ENCODE measurements at places on chromosomes 13 and 19.

DNA sequence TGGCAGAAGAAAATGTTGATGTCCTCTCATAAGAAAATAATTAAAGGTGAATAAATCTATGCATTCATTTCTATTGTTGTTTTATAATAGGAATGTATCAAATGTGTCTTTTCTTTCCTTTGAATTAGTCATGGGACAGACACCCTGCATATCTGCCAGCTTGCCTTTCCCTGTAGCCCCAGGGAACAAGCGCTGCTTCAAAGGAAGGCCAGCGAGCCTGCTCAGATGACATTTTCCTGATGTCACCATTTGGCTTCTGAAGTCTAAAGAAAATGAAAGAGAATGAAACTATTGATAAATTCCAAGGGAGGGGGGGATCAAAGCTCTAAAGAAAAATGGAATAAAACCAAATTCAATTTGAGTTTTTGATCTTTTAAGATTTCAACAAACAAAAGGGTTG, 574.8 kb downstream of the IRS2 start:
- DNase-seq = no peak

- DNase-seq = peak; percentile 88
Observed at GRCh38 chr19:9796113-9796773, 22.6 kb downstream of the FBXL12 start.

DNA sequence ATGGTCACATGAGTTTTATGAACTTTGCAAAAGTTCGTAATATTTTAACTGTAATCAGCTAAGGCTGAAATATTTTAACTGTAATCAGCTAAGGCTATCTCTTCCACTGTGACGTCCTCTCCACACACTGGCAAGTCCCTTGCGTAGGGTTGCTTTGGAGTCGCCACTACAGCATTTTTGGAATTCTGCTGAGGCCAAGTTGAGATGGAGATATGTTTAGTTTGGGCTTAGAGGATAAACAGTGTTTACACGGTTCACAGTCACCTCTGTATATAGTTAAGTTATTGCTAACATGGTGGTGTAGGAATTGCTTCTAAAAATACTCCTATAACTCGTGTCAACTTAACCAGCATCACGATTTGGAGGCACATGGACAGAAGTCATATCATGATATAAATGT, 143.6 kb upstream of the SERP2 start:
- DNase-seq = no peak

DNA sequence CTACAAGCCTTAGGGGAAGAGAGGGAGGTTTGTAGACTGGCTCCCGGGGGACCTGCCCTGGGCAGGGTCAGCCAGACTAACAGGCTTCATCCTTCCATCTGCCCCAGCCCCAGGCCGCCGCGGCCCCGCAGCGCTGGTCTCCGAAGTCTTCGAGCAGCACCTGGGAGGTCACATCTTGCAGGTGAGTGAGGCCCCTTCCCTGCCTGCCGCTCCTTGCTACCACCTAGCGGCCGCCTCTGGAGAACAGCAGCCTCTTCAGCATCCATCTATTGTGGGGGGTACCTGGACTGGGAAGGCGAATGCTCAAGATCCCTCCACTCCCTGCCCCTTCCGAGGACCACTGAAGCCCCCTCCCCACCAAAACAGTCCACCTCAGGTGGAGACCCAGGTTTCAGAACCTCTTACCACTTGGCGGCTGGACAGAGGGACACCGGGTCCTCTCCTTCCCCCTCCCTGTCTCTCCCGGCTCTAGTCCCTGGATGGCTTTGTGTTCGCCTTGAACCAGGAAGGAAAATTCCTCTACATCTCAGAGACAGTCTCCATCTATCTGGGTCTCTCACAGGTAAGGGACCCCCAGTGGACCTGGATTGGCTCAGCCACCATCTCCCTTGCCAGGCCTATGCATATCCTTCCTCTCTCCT, 12.7 kb downstream of the NPAS1 start:
- no peak for DNase-seq

DNA sequence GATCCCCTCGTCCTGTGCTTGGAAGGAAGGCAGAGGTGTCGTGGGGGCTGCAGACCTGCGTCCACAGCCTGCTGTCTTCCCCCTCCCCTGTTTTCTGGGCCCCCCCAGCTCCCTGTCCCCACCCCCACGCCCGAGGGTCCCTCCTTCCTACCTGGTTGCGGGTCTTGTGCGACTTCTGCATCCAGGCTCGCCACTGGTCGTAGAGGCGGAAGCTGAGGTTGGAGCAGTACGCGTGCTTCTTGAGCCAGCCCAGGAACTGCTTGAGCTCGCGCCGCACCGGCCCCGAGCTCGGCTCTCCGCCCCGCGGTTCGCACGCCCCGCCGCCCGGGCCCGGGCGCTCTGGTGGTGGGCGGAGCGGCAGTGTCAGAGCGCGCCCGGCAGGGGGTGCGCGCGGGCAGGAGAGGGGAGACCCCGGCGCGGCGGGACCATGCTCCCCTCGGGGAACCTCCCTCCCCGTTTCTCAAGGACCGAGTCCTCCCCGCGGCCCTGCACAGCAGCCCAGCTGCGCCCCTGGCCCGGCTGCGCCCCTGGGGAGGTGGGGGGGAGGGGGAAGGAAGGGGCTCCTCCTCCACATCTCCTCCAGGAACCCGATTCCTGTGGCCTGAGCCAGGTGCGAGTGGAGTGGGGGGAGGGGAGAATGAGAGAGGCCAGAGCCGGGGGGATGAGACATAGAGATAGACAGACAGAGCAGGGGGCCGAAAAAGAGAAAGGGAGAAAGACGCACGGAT, 5.7 kb downstream of the REX1BD start:
- peak; percentile 83 for DNase-seq

DNA sequence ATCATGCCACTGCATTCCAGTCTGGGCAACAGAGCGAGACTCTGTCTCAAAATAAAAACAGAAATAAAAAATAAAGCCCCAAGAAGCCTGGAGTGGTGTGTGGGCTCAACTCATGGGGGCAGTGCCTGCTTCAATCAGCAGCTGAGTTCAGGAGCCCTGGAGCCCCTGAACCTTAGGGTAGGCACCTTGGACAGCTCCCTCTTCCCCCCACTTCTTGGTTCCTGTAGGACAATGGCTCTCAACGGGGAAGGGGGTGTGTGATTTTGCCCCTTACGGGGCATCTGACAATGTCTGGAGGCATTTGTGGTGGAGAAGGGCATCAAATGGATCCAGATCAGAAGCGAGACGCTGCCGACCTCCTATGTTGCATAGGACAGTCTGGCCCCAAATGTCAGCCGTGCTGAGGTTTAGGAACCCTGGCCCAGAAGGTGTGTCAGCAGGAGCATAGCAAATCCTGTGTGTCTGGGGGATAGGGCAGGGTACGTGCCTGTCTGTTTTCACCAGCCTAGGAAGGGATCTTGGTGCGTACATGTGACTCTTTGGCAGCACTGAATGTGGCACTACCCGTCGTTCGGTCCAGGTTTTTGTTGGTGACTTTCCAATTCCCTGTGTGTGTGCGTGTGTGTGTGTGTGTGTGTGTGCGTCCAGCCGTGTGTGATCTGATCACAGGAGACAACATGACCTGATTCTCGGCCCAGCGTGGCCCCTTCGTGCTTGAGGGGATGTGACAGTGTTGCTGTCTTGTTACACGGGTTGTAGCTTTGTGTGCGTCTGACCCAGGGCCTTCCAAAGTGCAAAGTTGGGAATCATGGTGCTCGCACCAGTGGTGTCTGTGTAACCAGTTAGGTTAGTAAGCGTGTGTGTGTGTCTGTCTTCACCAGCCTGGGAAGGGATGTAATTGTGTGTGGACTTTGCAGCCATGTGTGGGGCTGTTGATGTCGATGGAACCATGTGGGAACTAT, 7.5 kb downstream of the IGLON5 start:
- no peak for DNase-seq

DNA sequence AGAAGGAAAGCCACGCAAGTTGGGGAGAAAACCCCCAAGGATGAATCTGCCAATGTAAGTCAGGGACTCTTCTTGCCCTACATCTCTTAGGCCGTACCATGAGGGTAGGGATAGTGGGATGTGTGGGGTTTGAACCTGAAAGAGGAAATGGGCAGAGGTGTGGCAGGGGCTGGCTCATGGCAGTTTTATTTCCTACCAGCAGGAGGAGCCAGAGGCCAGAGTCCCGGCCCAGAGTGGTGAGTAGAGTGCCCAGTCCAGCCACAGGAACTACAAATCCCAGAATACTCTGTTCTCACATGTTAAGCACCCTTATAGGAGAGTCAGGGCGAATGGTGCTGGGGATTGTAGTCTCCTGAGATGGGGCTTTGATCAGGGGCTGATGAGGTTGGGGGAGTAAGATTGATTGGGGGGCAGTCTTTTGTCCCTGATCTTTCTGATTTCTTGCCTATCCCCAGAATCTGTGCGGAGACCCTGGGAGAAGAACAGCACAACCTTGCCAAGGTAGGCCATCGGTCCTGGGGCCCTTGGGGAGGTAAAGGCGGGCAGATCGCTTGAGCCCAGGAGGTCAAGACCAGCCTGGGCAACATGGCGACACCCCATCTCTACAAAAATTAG, 16.5 kb downstream of the VASP start:
- DNase-seq = peak; percentile 84

GRCh38 chr13:67934617-67935330, 704.6 kb upstream of the PCDH9 start:
- DNase-seq = no peak

DNA sequence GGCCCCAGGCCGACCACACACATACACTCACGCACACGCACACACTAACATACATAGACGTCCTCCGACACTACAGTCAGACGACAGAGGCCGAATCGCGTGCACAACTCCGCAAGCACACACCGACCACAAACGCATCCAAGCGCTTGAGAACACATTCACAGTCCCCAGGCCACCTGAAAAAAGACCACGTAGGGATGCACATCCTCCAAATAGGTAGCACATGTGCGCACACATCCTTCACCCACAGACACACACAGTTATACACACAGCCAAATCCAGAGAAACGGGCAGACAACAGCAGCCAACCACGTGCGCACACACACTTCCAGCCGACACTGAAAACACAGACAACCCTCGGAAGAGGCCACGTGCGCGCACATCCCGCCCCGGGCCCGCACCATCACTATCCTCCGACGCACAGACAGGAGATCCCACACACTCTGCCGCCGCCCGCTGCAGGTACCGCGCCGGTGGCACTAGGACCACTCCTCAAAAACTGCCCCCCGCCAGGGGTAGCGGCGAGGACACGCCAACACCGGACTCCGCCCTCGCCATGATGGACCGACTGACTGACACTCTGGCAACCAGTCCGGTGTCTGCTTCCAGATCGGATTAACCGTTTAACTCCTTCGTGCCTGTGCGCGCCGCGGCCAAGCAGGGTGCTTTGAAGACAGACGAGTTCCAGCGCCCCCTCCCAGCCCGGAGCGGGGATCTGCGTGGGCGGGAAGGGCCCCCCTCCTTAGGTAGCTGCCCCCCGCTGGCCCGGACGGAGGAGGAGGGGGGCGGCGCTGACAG, 493 bp upstream of the PDE4A start:
- DNase-seq = no peak

- DNase-seq = no peak
Observed at GRCh38 chr19:1944916-1945561, 4.1 kb downstream of the CSNK1G2 start.

- DNase-seq = no peak
Observed at GRCh38 chr13:104057861-104058260, 991.6 kb upstream of the SLC10A2 start.

DNA sequence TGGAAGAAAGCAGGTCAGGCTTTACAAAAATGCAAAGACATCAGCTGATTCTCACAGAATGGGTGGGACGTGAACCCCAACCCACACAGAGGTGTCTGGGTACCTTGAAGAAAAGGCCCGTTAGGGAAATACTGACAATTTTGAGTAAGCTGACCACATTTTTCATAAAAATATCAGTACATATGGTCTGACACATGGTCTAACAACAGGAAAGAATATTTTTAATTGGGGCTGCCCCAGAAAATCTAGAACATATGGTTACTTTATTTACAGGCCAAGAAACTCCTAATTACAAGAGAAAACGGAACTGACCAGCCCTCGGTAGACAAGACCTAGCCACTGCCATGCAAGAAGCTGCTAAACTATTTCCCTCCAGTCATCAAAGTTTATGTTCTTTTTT, 48.7 kb upstream of the ITM2B start:
- no peak for DNase-seq

GRCh38 chr19:8115805-8116396, 33.5 kb downstream of the FBN3 start:
- DNase-seq = no peak

GRCh38 chr13:33751151-33751550, 66.8 kb upstream of the RFC3 start:
- DNase-seq = no peak

- no peak for DNase-seq
Observed at GRCh38 chr13:50843257-50844083, at the start of gene DLEU7. TSS of gene DLEU7 (minus strand) at chr13:50843692. CDS start at chr13:50843646, 46 bp downstream.

- DNase-seq = no peak
Observed at GRCh38 chr19:55259540-55260210, 858 bp upstream of the PPP6R1 start.

GRCh38 chr13:71605744-71606143, 261.3 kb downstream of the DACH1 start:
- no peak for DNase-seq

GRCh38 chr19:39424934-39425333, 10.8 kb downstream of the RPS16 start:
- DNase-seq = no peak

DNA sequence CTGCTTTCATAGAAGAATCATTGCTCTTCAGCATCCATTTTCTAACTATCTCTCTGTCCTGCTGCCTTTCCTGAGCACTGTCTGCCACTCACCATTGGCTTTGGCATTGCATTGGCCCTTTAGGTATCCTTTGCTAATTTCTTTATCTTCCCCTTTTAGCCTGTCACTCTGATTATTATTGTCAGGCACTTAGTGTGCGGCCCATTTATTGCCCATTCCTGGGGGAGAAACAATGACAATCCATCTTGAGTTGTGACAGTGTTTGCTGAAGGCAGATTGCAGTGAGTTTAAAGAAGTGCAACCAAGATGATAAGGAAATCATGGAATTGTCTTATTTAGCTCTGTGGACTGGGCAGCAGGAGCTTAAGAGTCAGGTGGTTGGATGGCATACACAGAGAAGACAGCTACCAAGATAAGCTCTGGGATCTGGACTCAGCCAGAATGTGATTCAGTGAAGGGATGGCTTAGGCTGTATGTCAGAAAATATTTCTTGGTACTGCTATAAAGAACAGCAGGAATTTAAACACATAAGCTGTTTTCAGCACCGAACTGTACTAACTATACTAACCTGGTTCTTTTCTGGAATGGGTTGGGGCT, 25.3 kb downstream of the B3GLCT start:
- no peak for DNase-seq

DNA sequence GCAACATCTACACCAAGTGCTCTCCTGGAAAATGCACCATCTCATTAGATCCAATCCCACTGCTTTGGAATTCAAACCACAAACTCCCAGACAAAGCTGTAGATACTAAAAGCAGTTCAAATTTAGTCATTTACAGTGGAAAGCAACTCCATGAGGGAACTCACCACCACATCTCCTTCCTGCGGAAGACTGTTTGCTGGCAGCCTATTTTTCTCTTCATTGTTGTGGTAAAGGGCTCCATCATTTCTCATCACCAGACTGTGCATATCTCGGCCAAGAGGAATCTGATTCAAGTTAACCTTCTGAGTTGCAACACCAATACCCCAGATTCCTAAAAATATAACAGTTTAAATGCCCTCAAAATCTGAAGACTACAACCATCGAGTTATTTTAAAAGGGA, 8.4 kb downstream of the SPRYD7 start:
- no peak for DNase-seq

- peak; percentile 92 for DNase-seq
Observed at GRCh38 chr19:12194827-12195731, 32.2 kb downstream of the ZNF136 start.
